ENCODE measurements at places on chromosomes 2 and 18.

DNA sequence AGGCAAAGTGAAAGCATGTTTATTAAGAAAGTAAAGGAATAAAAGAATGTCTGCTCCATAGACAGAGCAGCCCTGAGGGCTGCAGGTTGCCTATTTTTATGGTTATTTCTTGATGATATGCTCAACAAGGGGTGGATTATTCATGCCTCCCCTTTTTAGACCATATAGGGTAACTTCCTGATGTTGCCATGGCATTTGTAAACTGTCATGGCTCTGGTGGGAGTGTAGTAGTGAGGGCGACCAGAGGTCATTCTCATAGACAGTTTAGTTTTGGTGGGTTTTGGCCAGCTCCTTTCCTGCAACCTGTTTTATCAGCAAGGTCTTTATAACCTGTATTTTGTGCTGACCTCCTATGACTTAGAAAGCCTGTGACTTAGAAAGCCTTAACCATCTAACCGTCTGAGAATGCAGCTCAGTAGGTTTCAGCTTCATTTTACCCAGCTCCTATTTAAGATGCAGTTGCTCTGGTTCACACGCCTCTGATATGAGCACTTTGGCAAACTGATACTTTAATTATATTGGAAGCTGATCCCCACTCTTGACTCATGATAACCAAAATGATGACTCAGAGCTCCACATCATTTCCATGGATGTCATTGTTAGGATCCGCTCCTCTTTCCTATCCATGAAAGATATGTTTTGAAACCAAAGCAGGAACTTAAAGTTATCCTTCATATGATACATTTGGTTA is 14.5 kb upstream of the ERMN start:
- DNase-seq: no peak

GRCh38 chr2:160737247-160737646 is 243.6 kb upstream of the RBMS1 start:
- no peak for DNase-seq

GRCh38 chr18:29096079-29096770 is 919.3 kb upstream of the CDH2 start:
- DNase-seq: no peak

GRCh38 chr2:230170532-230170931 is 49.3 kb downstream of the SP110 start:
- DNase-seq: no peak

- no peak for DNase-seq
Measured at GRCh38 chr2:144708626-144709025, 188.7 kb upstream of the ZEB2 start.

DNA sequence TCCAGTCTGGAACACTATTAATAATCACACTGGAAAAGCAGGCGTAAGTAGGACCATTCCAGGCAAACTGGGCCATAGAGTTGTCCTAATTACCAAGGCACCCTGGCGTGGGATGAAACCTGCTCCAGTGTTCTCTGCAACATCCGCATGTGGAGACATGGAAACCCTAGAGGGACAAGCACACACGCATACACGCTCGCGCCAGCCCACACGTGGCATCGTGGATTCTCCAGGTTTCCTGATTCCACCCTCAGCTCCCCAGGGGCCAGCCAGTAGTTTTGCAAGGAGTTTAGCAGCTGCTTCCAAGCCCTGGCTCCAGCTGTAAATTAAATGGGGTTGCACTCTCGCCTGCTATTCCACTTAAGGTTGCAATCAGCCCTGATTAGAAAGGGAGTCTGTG is 127.7 kb downstream of the DYSF start:
- DNase-seq: no peak

DNA sequence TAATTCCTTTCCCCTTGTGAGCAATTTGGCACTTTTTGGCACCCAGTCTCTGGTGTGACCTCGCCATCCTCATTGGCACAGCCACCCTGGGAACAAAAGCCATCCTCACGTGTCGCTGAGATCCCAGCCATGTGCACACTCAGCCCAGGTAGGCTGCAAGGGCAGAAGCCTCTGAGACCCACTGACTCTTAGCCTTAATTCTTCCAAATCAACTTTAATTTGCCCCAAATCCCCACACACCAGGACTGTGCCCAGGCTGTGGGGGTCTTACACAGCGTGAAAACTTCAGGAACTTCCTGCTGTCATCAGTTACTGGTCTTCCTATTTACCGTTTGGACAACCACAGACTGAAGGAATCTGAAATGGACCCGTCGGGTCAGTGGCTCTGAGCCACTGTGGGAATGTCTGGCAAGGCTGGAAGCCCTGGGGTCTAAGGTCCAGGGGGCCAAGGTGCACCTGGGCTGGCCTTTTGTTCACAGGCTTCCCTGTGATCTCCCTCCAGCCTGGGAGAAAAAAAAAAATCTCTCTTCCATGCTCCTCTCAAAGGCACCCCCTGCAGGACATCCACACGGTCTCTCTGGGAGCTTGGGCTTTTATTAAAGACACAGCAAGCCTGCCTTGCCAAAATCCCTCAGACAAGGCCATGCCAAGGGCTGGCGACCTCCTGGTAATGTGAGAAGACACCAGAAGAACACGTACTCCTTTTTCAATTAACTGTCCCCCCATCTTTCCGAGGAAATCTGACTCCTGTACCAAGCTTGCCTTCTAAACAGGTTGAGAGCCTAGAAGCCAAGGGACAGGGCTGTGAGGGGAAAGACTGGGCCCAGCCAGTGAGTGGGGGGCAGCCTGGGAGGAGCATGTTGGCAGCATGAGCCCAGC is 42.1 kb upstream of the LAPTM4A start:
- DNase-seq: no peak

DNA sequence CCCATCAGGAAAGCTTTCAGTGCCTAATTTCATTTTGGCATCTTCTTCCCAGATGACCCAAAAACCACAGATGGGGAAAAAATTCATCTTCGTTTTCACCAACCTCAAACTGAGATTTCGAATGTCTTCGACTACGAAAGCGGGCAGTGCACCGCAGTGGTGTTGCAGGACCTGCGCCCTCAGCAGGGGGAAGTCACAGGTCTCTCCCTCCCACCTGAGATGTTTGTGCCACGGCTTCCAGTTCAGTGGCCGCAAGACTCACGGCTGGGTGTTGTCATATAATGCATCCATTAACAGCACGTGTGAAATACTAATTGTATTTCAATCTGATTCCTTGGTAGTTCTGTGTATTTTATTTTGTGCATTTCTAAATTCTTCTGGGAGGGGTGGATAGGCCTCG is 66.2 kb upstream of the SALL3 start:
- DNase-seq: no peak

- no peak for DNase-seq
Measured at GRCh38 chr2:151946899-151947812, 118.9 kb upstream of the ARL5A start.

GRCh38 chr2:25331686-25332365 is 9.9 kb downstream of the DNMT3A start:
- peak; percentile 51 for DNase-seq

DNA sequence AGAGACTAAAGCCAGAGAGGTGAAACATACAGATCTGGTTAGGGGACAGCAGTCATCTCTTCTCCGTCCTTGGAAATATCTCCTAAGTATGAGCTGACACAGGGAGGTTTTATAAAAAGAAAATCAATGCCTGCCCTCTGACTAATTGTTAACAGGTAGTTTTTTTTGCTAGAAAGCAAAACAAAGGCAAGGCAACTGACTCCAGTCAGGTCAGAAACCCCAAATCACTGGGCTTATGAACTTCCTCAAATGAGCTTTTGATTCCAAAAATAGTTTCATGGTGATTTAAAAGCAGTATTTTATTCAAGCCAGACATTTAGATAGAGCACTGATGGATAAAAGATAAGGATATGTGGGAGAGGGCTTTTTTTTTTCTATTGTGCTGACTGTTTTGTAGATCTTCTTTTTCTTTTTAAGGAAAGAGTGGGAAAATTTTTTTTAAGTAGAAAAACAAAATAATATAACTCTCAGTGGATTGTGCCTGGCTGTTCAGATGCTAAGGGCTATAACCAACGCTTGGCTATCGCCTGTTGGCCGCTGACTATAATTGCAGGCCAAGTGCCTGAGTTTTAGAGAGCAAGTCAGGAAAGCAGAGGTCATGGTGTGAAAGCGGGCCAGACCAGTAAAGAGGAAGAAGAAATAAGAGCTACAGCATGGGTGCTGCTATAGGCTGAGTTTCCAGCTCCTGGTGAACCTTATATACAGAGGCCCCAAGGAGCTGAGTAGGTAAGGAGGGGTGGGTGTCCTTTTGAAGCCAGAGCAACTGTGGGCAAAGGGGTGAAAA is 44.9 kb downstream of the MRPL35 start:
- no peak for DNase-seq

- no peak for DNase-seq
Measured at GRCh38 chr18:14978962-14979535, 231.1 kb downstream of the ANKRD30B start.

GRCh38 chr2:144937910-144938709 is 418.2 kb upstream of the ZEB2 start:
- DNase-seq: no peak

GRCh38 chr2:63899639-63900038 is 57.9 kb downstream of the UGP2 start:
- DNase-seq: no peak

DNA sequence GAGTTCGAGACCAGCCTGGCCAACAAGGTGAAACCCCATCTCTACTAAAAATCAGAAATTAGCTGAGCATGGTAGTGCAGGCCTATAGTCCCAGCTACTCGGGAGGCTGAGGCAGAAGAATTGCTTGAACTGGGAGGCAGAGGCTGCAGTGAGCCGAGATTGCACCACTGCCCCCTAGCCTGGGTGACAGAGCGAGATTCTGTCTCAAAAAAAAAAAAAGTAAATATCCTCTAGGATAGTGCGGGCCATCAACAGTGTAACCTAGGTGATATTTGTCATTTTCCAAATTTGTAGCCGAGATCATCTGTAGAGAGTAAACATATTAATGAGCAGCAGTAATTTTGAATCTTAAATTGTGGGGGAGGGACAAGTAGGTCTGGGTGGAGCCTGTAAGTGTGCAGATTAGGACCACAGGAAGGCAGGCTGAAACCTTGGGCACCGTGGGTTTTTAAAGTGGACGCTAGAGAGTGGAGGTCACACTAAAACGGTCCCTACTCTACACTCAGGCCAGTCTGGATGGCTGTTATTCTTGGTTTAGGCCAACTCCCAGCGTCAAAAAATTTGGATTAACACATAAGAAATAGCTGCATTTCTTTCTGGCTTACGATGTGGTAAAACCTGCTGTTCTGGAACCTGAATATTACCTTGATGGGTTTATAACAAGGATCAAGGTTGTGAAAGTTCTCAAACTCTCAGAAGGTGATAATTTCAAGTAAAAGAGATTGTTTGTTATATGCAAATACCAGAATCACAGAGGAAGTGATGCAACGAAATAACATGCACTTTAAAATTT is 22.7 kb upstream of the TET3 start:
- no peak for DNase-seq

GRCh38 chr2:43158259-43158880 is 68.0 kb downstream of the ZFP36L2 start:
- peak; percentile 52 for DNase-seq

DNA sequence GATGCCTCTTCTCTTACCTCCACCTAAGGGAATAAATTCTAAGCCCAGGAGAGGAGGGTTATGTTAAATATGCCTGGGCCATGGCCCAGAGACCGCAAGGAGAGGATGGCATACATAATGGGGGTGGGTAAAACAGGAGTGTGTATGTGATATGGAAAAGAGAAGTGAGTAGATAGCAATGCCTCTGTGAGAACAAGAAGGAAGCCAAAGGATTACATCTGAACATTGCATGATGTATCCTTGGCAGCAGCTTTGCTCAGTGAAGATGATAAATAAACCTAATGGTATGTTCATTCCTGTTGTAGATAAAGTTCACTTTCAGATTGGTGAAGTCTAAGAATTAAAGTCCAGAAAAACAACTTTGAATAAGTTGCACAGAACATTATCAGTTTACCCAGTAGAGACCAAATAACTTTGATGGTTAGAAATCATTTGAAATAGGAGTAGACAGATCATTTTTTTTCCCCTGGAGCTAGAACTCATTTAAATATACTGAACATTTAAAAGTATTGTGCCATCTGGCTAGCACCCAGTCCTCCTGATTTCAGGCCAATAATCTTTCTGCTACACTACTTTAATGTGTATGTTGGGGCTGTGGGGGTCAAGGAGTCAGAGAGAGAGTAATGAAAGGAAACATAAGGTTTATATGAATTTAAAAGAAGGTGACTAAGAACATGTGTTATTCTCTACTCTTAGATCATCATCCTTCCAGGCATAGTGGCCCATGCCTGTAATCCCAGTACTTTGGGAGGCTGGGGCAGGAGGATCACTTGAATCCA is 231.7 kb downstream of the PARD3B start:
- DNase-seq: no peak

DNA sequence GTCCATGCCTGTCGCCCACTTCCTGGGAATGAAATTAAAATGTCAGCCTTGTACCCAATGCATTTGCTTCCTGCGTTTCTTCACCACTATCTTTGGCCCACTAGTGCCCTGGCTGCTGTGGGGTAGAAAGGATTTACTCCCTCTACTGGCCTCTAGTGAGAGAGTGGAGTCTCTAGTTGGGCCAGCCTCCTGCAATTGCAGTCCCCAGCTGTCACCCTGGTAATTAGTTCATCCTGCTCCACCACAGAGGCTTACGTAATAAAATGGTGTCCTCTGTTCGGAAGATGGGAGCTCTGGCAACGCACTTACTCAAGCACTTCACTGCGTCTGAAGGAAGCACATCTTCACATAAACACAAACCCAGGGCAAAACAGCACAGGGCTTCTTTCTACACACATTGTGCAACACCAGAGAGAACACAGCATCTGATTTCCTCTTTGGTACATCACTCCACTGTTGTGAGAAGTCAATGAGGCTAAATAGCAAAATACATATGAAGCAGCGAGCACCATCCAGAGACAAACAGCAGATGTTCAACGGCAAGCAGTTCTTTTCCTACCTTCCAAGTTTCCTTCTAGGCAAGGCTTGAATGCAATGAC is 274.6 kb downstream of the LRATD1 start:
- DNase-seq: no peak

- DNase-seq: no peak
Measured at GRCh38 chr18:934518-935133, 30.0 kb downstream of the ADCYAP1 start.

- no peak for DNase-seq
Measured at GRCh38 chr18:10417191-10417590, 37.2 kb upstream of the APCDD1 start.

GRCh38 chr2:96550787-96551604 is 14.4 kb downstream of the ARID5A start:
- no peak for DNase-seq

- no peak for DNase-seq
Measured at GRCh38 chr2:235960716-235961640, 207.2 kb downstream of the GBX2 start.

DNA sequence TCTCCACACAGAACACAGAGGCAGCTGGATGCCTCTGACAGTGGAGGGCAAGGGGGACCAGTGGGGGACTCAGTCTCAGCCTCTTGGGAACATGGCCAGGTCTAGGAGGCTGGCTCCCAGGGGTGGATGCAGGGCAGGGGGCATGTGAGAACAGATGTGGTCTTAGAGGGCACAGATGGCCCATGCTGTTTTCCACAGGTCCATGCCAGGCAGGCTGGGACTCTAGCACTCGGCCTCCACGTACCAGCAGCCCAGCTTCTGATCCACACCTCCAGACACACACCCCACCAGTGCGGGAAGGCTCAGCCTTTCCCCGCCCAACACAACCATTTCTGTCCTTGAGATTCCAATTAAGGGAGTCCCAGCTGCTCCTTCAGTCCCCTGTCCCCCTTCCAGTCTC is 42.4 kb downstream of the TNS1 start:
- no peak for DNase-seq

- no peak for DNase-seq
Measured at GRCh38 chr2:173589604-173590275, 235.1 kb downstream of the CDCA7 start.
